ENCODE measurements at places on chromosomes 16 and 17. TPM values are rescaled to one million over a fixed set of nuclear protein-coding genes. Genes with fewer than 3 reads are reported as not detected.

DNA sequence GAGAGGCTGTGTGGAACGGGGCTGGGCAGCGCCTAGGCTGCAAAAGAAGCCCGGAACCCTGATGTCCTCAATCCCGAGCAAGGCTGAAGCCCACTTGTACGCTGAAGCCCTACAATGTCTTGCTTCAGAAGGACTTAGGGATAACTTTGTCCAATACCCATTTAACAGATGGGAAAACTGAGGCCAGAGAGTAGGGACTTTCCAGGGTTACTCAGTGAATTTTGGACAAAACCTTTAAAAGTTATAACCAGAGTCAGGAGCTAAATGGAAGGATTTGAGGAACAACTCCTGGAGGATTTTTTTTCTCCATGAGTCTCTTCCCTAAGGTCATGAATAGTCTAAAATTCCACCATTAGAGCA, 161.2 kb downstream of the IRX5 start:
- no peak for DNase-seq

Gene MC1R
- 12.1 TPM for total RNA-seq

DNA sequence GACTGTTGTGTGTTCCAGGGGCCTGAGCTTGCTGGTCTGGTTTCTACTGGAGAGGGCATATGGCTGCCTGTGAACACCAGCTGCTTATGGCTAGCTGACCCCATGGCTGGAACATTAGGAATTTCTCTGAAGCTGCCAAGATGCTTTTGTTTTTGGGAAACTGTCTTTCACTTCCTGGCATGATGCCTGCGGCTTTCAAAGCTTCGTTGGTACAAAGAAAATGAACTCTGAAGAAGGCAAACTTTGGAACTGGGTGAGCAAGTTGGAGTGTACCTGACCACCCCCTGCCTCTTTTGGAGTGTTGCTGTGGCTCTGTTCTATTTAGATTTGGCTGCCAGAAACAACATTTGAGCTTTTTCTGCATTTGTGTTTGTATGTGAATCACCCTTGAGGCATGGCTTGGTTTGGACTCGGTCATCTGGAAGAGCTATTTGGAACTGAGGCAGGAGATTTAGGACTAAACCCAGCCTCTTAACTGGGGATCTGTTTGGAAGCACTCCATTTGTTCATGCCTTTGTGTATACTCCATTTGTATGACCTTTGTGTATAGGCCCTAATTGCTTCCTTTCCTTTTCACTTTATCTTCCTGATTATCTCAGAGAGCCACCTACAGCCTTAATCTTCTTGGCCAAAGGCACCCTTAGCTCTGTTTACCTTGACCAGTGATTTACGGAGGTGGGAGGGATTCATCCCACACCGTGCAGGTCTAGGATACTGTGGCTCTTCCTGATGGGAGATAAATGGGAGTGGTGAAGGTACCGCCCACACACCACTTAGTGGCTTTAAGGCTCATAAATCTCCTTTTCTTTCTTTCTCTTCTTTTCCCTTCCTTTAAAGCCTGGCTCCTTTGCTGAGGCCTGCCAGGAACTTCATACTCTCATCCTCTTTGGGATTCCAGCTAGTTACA, 7.3 kb upstream of the CPHXL start:
- peak; percentile 88 for DNase-seq

- DNase-seq: peak; percentile 76
These were observed 58.1 kb downstream of the ZFHX3 start for GRCh38 chr16:72989579-72990551.

Gene SLC12A3
- total RNA-seq: not detected

DNA sequence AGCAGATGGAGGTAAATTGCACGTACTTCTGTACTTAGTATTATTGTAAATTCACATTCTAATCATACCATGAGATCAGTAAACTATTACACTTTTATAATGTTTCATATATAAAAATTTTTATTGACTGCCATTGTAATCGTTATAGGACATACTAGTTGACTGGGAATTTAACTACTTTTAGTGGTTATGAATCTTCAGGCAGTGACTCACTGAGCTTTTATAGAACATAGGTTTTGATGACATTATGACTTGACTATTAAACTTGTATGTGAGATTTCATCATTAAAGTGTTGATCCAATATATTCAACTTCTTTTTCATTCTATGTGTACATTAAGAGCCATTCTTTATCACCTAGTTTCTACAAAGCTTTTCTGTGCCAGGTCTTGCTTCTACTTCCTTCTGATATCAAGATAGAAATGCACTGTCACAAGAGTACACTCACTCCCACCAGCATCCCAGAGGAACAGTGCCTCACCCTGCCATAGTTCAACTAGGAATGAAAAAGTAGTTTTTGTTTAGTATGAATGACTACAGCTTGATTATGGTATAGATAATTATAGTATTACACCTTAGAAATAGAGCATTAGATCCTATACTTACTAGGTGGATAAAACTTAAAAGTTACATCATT, 142.4 kb upstream of the RBL2 start:
- no peak for DNase-seq

Gene NPIPB2
- total RNA-seq: not detected

DNA sequence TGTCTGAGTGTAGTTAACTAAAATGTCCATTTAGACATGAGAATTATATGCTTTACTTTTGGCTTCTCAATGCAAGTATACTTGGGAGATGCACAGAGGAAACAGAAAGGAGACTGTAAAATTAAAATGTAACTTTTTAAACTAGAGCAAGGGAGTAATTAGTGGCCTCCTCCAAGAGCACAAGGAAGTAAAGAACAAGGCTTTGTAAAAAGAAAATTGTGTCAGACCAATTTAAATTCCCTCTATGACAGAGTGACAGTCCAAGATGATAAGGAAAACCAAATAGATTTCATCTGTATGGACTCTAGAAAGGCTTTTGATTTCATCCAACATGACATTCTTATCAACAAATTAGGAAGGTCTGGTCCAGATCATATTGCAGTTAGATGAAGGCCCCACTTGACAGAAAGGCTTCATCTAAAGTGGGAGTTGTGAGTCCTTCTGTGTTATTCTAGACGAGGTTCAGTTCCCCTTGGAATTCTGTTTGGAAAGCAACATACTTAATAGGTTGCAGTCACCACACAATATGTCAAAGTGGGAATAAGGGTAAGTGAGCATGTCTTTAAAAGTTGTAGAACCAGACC, 6.5 kb upstream of the CAPNS2 start:
- DNase-seq: no peak

DNA sequence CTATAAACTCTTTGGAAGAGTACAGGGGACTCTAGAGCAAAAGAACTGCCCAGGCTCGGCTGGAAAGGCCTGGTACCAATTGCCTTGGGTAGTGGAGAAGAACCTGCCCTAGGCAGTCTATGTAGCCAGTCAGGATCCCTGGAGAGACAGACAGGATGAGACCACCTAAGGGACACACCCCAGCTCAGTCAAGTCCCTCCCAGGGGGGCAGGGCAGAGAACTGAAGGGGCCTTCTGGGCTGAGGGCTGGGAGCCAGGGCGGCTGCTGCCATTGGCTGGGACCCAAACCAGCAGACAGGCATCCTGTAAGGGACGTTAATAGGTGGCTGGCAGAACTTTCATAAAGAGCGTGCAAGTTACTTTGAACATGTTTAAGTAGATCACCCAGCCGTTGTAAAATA, 12.8 kb upstream of the SLC38A8 start:
- no peak for DNase-seq

DNA sequence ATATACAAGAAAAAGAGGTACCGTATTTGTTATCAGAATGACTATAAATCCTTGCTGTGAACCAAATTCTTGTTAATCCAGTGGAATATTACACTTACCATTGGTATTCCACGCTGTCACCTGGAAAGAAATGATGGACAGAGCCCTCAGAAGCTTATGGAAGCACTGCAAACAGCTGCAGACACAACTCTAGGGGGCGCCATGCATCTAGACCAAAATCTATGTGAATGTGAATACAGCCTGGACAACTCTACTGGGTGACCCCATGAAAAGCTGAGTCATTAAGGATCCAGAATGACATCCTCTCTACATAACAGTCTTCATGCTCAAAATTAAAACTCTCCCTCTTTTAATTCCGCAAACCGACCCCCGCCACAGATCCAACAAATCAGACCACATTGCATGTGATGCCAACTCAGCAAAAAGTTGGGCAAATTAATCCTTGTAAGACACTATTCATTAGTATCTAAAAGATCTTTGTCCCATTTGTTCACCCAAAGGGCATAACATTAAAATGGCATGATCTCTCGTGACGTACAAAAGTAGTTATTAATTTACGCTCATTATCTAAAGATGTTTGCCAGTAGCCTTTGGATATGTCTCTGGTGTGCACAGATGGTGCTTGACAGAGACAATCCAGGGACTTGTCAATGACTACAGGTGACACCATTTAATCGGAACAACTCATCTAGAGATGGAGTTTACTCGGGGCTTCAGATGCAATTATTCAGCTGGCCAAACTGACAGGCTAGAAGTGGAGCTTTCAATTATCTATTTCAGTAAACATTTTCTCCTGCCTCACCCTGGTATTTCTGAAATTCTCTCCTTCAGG, 552.7 kb upstream of the PSMD7 start:
- no peak for DNase-seq

Gene KLHL10
- not detected for total RNA-seq

Gene ANKS3
- 25.8 TPM for total RNA-seq

Gene SPIRE2
- total RNA-seq: 5.0 TPM

Gene FAM117A
- total RNA-seq: 1.4 TPM

- no peak for DNase-seq
These were observed 27.6 kb downstream of the RMI2 start for GRCh38 chr16:11372829-11373306.

DNA sequence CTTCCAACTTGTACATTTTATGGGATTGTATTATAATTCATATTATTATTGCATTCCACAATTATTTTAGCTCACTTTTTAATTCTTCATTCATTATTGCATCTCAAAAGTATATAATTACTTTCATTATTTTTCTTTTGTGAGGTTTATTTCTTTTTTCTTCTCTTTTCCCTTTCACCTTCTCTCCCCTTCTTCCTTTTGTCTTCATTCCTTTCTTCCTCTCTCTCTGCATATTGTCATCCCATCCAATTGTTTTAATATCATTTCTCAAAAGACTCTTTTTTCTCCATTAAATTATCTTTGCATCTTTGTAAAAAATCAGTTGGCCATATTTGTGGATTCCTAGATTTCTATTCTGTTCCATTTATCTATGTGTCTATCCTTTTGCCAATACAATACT, 17.3 kb downstream of the DYNLL2 start:
- no peak for DNase-seq

Gene CNTNAP4
- not detected for total RNA-seq

Gene SEZ6L2
- 28.5 TPM for total RNA-seq

- DNase-seq: no peak
These were observed 6.6 kb downstream of the C16orf95 start for GRCh38 chr16:87310610-87311009.

- DNase-seq: no peak
These were observed 75.9 kb upstream of the TNRC6C start for GRCh38 chr17:77882481-77883212.

Gene LRRC75A
- total RNA-seq: not detected

DNA sequence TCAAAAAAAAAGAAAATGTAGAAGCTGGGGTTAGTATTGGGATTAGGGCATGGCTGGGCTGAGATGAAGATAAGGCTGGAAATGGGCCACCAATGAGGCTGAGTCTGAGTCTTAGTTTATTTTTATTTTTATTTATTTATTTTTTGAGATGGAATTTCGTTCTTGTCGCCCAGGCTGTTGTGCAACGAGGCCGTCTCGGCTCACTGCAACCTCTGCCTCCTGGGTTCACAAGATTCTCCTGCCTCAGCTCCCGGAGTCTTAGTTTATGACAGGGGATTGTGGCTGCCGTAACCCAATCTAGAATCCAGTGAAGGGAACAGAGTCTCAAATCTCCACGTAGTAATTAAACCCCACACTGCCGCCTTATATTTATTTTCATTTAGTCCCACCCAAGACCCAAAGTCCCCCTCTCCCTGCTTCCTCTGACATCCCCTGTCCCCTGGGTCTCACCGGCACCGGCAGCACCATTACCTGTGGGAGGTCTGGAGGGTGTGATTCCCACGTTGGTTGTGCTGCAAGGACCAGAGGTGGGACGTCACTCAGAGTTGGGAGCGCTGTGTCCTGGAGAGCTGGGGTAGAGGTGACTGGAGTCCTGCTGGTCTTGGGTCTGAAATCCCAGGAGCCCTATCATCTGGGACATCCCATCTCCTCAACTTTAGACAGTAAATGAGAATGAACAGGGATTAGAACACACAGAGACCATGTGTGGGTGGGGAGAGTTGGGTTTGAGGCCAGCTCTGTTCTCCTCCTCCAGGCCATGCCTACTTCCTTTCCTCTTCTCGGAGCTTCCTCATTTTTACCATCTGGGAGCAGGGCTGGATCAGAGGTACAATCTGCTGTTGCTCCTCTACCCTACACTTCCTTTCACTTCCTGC, at the start of gene CLEC10A:
Gene CLEC10A (minus strand): TSS at position 671 of the 875 bp plus-strand sequence. CDS start 1,439 bp downstream, outside the sequence.
- DNase-seq: no peak

GRCh38 chr17:74211141-74211911, 2.0 kb upstream of the TTYH2 start:
- no peak for DNase-seq

Gene HOXB7
- total RNA-seq: 9.8 TPM

GRCh38 chr17:82592289-82592766, 55.9 kb downstream of the WDR45B start:
- DNase-seq: no peak

DNA sequence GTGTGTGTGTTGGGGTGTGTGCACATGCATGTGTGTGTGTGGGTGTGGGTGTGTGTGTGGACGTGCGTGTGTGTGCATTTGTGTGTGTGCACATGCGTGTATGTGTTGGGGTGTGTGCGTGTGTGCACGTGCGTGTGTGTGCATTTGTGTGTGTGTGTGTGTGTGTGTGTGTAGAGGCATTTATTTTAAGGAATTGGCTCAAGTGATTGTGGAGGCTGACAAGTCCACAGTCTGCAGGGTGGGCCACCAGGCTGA, 37.9 kb upstream of the JPH3 start:
- DNase-seq: no peak

DNA sequence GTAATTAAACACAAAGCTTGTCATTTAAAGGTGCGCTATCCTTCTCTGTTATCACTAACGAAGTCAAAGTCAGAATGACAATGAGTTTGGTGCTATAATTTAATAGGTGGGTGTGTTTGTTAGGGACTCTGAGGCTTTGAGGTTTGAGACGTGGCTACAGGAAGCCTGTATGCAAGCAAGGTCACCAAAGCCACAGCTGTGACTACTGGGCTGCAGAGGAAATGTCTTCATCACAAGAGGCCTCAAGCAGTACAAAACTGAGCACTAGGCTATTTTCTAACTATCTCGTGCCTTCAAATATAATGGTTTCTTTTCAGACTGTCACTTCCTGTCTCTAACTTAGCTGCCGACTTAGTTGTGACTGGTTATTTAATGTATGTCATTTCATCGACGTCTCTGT, 141.2 kb downstream of the AATF start:
- no peak for DNase-seq

Gene HBA1
- total RNA-seq: not detected

Gene CIAO2B
- 52.7 TPM for total RNA-seq

DNA sequence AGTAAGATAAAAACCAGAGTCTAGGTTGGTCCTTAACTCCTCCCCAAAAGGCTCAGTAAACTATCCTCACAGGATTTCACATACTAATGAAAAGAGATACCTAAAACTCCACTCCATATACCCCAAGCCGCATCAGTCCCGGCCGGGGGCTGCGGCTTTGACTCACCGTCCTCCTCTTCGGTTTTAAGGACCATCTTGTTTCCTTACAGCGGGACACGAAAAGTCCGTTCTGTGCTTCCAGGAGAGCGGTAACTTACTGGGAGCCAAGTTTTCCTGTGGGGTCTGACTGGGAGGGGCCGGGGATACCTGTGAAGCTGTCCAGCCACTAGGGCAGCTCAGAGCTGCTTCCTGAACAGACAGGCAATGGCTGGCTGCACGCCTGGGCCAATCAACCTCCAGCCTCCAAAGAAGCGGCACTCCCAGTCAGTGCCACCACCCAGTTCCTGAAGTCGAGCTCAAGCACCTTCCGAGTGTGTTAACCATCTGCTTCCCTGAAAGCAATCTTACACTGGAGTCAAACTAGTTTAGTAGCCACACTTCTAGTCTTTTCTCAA, 45.5 kb downstream of the CYTH1 start:
- DNase-seq: peak; percentile 35

Gene C16orf74
- 8.7 TPM for total RNA-seq

All from MG63 (cell line).